ENCODE measurements at places on chromosomes 12 and 14.

- H3K4me3 ChIP-seq, result no peak overlapping the region
- H3K27ac ChIP-seq, result peak overlapping the region; percentile 73
- no peaks in the 10 kb centered on the region for H3K27me3 ChIP-seq
- H3K4me1 ChIP-seq, result peaks cover 35% of the 10 kb centered on the region
- DNase-seq, result no peak
Measured at GRCh38 chr12:121781484-121781997, 11.9 kb downstream of the RHOF start.

DNA sequence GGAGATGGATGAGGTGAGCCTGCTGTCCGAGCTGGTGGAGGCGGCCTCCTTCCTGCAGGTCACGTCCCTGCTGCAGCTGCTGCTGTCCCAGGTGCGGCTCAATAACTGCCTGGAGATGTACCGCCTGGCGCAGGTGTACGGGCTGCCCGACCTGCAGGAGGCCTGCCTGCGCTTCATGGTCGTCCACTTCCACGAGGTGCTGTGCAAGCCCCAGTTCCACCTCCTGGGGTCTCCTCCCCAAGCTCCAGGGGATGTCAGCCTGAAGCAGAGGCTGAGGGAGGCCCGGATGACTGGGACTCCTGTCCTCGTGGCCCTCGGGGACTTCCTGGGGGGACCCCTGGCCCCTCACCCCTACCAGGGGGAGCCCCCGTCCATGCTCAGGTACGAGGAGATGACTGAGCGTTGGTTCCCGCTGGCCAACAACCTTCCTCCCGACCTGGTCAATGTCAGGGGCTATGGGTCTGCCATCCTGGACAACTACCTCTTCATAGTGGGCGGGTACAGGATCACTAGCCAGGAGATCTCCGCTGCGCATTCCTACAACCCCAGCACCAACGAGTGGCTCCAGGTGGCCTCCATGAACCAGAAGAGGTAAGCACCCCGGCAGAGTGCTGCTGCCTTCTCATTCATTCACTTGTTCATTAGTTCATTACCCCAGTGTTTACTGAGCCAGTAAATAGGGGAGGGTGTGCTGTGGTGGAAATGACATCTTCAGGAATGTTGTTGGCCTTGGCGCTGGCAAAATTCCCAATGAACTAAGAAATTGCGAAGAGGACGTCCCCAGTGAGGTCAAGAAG lies 774 bp upstream of the MANSC4 start:
- H3K4me1 ChIP-seq, result peaks cover 22% of the 10 kb centered on the region
- no peaks in the 10 kb centered on the region for H3K27me3 ChIP-seq
- peak overlapping the region; percentile 88 for H3K4me3 ChIP-seq
- DNase-seq, result no peak
- peak overlapping the region; percentile 83 for H3K27ac ChIP-seq
- H3K36me3 ChIP-seq, result peaks cover 5% of the 10 kb centered on the region

DNA sequence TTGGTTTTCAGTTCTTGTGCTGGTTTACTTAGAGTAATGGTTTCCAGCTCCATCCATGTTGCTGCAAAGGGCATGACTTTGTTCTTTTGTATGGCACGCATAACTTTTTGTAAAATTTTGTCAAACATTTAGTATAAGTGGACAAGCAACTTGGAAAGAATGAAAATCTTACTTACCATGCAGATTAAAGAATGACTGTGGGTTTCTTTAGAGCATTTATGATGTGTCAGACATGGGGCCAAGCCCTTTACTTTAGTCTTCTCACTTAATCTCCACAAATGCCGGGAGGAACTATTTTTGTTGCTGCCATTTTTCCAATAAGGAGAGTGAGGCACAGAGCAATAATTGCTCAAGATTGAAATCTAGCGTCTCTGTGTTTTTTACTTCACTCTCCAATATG lies 652.5 kb upstream of the TBX3 start:
- no peaks in the 10 kb centered on the region for H3K27me3 ChIP-seq
- no peak overlapping the region for H3K27ac ChIP-seq
- DNase-seq, result no peak
- H3K4me1 ChIP-seq, result no peaks in the 10 kb centered on the region

- no peaks in the 10 kb centered on the region for H3K36me3 ChIP-seq
- H3K4me1 ChIP-seq, result no peaks in the 10 kb centered on the region
- H3K27me3 ChIP-seq, result peaks cover 17% of the 10 kb centered on the region
- DNase-seq, result no peak
- H3K4me3 ChIP-seq, result peak overlapping the region; percentile 29
Measured at GRCh38 chr14:25050269-25051150, 563 bp upstream of the STXBP6 start.

- no peaks in the 10 kb centered on the region for H3K27me3 ChIP-seq
- no peak for DNase-seq
- H3K36me3 ChIP-seq, result peaks cover 2% of the 10 kb centered on the region
- H3K27ac ChIP-seq, result no peak overlapping the region
Measured at GRCh38 chr14:104869669-104870367, 4.8 kb downstream of the CEP170B start.

- H3K36me3 ChIP-seq, result no peaks in the 10 kb centered on the region
- no peak overlapping the region for H3K27ac ChIP-seq
- no peaks in the 10 kb centered on the region for H3K27me3 ChIP-seq
- no peak for DNase-seq
- H3K4me1 ChIP-seq, result no peaks in the 10 kb centered on the region
Measured at GRCh38 chr12:20361416-20361815, 6.9 kb upstream of the PDE3A start.

GRCh38 chr12:89436062-89436461 lies 83.8 kb upstream of the DUSP6 start:
- H3K27ac ChIP-seq, result no peak overlapping the region
- no peaks in the 10 kb centered on the region for H3K4me1 ChIP-seq
- DNase-seq, result no peak
- H3K4me3 ChIP-seq, result no peak overlapping the region
- H3K36me3 ChIP-seq, result no peaks in the 10 kb centered on the region
- H3K27me3 ChIP-seq, result no peaks in the 10 kb centered on the region

DNA sequence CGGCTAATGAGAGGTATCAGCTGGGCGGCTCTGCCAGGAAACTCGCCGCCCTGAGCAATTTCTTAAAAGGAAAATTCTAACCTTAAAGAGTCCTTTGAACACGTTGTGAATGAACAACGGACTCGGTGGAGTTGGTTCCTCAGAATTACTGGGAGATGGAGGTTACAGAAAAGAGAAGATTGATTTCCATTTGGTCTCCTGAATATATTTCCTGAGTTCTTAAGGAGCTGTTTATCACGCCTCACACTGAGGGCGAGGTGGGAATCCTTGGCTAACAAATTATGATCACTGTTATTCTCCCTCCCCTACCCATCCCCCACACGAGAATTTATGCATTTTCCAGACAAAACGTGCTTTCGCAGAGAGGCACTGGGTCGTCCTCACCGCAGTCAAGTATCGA lies 194.5 kb upstream of the C14orf180 start:
- H3K27me3 ChIP-seq, result no peaks in the 10 kb centered on the region
- H3K4me1 ChIP-seq, result no peaks in the 10 kb centered on the region
- no peak overlapping the region for H3K27ac ChIP-seq
- no peak for DNase-seq
- H3K36me3 ChIP-seq, result no peaks in the 10 kb centered on the region

GRCh38 chr12:109167781-109168180 lies 51.4 kb downstream of the ACACB start:
- H3K36me3 ChIP-seq, result no peaks in the 10 kb centered on the region
- H3K27me3 ChIP-seq, result no peaks in the 10 kb centered on the region
- no peaks in the 10 kb centered on the region for H3K4me1 ChIP-seq
- no peak overlapping the region for H3K4me3 ChIP-seq
- DNase-seq, result no peak
- H3K27ac ChIP-seq, result no peak overlapping the region

DNA sequence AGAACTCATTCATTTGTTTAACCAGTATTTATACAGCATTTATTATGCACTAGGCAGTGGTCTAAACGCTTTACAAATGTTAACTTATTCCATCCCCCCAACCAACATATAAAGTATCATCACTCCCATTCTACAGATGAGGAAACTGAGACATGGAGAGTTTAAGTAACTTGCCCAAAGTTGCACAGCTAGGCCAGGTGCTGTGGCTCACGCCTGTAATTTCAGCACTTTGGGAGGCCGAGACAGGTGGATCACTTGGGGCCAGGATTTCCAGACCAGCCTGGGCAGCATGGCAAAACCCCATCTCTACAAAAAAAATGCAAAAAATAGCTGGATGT lies 37.9 kb downstream of the ZFP36L1 start:
- H3K4me3 ChIP-seq, result no peak overlapping the region
- no peaks in the 10 kb centered on the region for H3K36me3 ChIP-seq
- no peaks in the 10 kb centered on the region for H3K4me1 ChIP-seq
- no peak overlapping the region for H3K27ac ChIP-seq
- no peak for DNase-seq

DNA sequence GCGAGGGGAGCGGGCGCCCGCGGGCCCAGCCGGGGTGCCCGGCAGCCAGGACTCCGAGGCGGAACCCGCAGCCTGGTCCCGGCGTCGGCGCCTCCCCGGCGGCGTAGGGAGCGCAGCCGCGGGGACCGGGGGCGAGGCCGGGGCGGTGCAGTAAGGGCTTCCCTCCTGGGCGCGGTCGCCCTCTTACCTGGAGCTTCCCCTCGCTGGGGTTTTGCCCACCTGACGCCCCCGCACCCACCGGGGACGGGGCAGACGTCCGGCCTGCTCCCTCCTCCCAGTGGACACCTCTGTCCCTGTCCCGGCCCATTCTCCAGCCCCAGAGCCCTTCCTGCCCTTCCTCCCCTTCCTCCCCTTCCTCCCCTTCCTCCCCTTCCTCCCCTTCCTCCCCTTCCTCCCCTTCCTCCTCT lies 413 bp upstream of the TUBA1C start:
- H3K4me3 ChIP-seq, result peak overlapping the region; percentile 91
- peaks cover 21% of the 10 kb centered on the region for H3K36me3 ChIP-seq
- DNase-seq, result no peak
- peak overlapping the region; percentile 88 for H3K27ac ChIP-seq
- H3K27me3 ChIP-seq, result no peaks in the 10 kb centered on the region

- peaks cover 4% of the 10 kb centered on the region for H3K4me1 ChIP-seq
- H3K27me3 ChIP-seq, result peaks cover 30% of the 10 kb centered on the region
- no peak overlapping the region for H3K4me3 ChIP-seq
- H3K36me3 ChIP-seq, result no peaks in the 10 kb centered on the region
- DNase-seq, result no peak
Measured at GRCh38 chr12:94879542-94879941, 124.0 kb downstream of the NDUFA12 start.

DNA sequence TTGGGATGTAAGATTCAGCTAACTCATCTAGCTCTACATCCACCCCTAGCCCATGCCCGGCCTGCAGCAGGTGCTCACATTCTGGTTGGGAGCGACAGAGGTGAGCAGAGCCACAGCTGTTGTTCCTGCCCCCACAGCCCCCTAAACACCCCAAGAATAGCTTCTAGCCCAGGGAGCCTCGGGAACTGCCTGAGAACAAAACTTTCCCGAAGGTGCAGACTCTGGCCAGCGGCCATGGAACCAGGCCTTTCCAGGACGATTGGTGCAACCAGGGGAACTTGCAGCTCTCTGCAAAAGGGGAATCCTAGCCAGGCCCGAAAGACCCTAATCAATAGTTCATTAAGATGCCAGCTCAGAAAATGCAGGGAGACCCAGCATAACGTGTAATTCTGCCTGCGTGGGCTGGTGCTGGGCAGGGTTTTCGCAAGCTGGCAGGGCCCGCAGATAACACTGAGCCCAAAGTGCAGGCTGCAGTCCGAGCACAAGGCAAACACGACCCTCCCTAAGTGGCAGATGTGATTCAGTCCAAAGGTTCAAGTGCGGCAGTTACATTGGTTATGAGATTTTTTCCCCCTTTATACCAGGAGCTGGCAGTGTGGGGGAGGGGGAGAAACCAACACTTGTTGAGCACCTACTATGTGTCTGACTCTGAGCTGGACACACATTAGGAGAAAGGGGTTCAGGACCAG lies 122.5 kb upstream of the MAP1LC3B2 start:
- peak overlapping the region; percentile 74 for H3K27ac ChIP-seq
- peaks cover 30% of the 10 kb centered on the region for H3K4me1 ChIP-seq
- no peak for DNase-seq
- no peaks in the 10 kb centered on the region for H3K27me3 ChIP-seq
- H3K4me3 ChIP-seq, result no peak overlapping the region

DNA sequence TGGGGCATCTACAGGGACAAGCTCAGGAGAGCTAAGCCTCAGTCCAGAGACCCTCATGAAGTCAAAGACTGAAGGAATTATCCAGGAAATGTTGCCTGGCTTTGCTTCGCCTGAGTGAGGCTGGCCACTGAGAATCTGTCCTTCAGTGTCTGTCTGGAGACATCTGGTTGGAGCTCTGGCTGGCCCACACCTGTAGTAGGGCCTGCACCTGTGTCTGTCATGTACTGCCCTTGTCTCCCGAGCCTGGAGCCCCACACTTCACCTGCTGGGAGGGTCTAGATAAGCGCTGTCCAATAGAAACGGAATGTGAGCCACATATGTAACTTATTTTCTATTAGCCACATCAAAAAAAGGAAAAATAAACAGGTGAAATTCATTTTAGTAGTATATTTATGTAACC lies 9.9 kb upstream of the HDAC7 start:
- peaks cover 13% of the 10 kb centered on the region for H3K4me1 ChIP-seq
- DNase-seq, result no peak
- no peaks in the 10 kb centered on the region for H3K36me3 ChIP-seq
- H3K27me3 ChIP-seq, result no peaks in the 10 kb centered on the region

DNA sequence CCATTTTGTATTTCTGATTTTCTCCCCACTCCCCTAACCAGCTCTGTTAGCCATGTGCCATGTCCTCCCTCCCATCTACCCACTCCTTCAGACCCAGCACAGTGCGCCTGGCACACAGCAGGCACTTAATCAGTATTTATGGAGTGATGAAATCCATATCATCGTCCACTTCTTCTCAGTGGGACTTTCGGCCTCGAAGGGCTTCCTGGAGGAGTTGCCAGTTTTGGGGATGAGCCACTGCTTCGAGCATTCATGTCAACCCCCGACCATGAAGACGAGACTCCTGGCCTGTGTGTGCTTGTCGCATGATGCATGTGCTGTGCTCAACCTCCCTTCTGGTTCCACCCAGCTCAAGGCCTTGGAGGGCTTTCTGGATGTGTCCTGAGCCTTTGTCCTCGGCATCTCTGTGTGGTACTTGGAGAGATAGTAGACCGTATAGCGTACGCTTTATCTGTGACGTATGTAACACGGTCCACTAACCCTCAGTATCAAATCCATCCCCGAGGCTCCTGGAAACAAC lies 119.5 kb upstream of the RTL1 start:
- no peak for DNase-seq
- no peak overlapping the region for H3K4me3 ChIP-seq
- no peaks in the 10 kb centered on the region for H3K4me1 ChIP-seq

DNA sequence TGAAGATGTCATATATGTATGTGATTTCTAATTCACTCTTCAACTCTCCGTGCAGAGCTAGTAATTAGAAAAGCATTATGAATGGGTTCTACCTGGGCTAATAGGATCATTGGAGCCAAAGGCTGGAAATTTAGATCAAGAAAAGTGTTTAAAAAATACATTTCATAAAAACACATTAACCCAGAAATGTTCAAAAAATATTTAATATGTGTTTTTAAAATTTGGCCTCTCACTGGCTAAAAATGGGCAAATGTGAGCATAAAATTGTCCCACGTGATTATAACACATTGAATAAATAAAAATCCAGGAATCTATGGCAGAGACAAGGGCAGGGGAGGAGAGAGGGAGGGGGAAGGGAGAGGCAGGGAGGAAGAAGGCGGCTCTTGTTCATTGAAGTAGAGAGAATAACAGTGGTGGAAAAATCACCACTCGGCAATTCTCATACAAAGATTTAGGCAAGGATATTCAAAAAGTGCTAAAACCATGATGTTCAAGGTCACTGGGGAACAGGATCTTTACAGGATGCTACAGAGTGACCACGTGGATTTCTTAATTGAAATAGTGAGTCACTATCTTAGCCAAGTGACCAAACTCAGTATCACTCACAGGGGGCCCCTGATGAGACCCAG lies 38.8 kb downstream of the FBXO21 start:
- no peak overlapping the region for H3K27ac ChIP-seq
- no peaks in the 10 kb centered on the region for H3K4me1 ChIP-seq
- no peak overlapping the region for H3K4me3 ChIP-seq
- H3K27me3 ChIP-seq, result no peaks in the 10 kb centered on the region

Data from Panc1 (cell line).